ENCODE measurements at places on chromosomes 6 and 20.

GRCh38 chr20:36631646-36632045 lies 14.3 kb downstream of the SLA2 start:
- DNase-seq, result no peak

DNA sequence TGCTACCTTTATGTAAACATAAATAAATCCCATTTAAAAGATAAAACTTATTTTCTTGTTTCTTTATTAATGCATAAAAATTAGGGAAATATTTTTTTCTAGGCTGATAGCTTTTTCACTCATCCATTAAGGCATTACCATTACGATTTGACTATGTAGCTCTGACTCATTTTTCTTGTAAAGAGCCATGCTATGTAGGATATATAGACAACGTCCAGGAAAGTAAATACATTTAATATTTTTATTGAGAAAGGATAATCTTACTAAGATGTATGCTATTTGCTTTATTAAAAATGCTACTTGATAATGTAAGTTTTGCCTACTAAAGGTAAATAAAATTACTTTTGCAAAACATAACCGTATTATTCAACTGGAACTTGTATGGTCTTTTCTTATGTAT lies 19.2 kb upstream of the KIAA1586 start:
- DNase-seq, result no peak

GRCh38 chr20:14291502-14291901 lies 45.9 kb downstream of the FLRT3 start:
- no peak for DNase-seq

- no peak for DNase-seq
These were observed 39.7 kb upstream of the ZFP64 start for GRCh38 chr20:52231230-52231746.

DNA sequence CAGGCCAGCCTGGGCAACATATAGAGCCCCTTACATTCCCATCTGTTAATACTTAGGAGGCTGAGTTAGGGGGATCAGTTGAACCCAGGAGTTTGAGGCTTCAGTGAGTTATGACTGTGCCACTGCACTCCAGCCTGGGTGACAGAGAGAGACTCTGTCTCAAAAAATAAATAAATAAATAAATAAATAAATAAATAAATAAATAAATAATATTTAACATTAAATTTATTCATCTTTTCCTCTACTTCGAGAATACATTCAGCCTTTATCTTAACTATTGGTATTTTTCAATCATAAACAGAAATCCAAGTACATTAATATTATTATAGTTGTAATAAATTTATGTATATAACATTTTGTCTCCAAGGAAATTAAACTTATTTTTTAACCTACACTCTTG lies 1227.7 kb upstream of the GJE1 start:
- no peak for DNase-seq

DNA sequence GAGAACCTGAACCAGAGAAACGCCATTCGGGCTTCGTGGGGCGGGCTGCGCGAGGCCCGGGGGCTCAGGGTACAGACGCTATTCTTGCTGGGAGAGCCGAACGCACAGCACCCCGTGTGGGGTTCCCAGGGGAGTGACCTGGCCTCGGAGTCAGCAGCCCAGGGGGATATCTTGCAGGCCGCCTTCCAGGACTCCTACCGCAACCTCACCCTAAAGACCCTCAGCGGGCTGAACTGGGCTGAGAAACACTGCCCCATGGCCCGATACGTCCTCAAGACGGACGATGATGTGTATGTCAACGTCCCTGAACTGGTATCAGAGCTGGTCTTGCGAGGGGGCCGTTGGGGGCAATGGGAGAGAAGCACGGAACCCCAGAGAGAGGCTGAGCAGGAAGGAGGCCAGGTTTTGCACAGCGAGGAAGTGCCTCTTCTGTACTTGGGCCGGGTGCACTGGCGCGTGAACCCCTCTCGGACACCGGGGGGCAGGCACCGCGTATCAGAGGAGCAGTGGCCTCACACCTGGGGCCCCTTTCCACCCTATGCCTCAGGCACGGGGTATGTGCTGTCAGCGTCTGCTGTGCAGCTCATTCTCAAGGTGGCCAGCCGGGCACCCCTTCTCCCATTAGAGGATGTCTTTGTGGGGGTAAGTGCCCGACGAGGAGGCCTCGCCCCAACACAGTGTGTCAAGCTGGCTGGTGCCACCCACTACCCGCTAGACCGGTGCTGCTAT lies 904 bp downstream of the B3GALT4 start:
- DNase-seq, result no peak

DNA sequence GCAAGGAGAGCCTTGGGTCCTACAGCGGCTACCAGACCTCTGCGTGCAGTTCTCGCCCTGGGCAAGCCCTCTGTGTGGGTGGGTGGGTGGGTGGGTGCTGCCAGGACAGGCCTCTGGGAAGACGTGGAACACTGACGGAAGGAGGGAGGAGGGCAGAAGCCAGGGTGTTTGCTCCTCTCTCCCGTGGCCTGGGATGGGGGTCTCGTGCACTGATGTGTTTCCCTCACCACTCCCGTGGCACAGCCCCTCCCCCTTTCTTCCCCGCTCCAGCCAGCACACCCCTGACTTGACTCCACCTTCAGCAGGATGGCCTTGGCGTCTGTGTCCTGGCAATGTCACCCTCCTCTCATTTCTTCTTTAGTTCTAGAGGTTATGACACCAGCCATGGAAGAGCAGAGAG lies 130.0 kb downstream of the CDH26 start:
- no peak for DNase-seq

DNA sequence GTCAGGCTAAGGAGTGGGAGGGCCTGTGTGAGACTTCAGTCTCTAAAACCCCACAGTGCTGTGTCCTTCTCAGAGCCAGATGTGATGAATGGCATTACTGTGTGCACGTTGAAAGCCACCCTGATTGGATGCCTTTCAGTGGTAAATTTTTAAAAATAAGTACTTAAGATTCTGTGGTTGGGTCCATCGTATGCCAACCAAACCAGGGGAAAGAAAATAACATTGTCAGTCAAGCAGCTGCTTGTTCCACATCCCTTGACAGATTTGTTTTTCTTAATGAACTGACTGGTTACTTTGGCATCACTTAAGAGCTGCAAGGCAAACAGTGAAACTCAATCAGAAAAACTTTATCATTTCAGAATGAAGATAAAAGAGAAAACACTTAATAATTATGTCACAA lies 334.0 kb upstream of the NT5E start:
- DNase-seq, result no peak

Data from GM04504 (cell line).